ENCODE measurements at places on chromosomes 13 and 19.

GRCh38 chr19:33778089-33778791 lies 18.4 kb upstream of the KCTD15 start:
- DNase-seq = peak; percentile 84

GRCh38 chr19:48308631-48309586 lies 16.4 kb upstream of the EMP3 start:
- peak; percentile 61 for DNase-seq

- DNase-seq = no peak
These were observed 138.2 kb upstream of the MAB21L1 start for GRCh38 chr13:35614666-35615065.

- DNase-seq = no peak
These were observed 293.7 kb downstream of the PCDH17 start for GRCh38 chr13:57925250-57925649.

DNA sequence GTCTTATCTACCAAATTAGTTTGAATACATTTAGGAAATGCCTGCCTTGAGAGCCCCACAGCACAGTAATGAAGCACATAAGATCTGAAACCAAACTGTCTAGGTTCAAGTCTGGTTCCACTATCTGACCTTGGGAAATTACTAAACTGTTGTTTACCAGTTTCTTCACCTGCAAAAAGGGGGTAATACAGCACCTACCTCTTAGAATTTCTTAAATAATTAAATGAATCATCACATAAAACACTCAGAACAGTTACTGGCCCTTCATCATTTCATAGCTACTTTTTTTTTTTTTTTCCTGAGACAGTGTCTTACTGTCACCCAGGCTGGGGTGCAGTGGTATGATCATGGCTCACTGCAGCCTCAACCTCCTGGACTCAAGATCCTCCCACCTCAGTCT lies 59.6 kb downstream of the USP12 start:
- no peak for DNase-seq

DNA sequence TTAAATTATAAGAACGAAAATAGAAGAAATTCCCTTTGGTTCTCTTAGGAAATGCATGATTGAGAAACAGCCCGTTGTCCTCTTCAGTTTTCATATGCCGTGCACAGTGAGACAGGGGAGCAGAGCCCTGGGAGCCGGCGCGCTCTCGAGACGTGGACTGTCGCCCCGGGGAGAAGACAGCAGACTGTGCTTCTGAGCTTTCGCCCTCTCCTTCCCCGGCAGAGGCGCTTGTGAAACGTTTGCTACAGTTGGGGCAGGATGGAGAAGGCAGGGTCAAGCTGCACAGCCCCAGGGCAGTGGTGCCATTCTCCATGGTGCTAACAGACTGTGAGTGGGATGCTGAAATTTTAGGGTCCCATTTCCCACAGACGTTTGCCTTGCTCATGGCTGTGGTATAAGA lies 192.2 kb upstream of the KL start:
- no peak for DNase-seq

DNA sequence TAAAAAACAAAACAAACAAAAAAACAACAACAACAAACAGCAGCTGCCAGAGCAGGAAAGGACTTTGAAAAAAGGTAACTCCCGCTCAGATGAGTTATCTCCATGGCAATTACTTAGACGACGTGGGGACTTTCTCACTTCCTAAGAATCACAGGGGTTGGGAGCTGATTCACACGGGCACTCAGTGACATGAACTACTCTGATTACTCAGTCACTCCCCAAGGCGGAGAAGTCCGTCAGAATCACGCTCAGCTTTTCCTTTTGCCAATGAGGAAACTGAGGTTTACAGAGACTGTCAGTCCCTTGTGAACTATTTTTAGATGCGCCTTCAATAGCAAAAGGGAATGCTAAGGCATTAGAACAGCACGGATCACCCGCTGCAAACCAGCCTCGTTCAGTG lies 32.3 kb upstream of the MATK start:
- DNase-seq = no peak

GRCh38 chr13:44368599-44369368 lies 4.8 kb upstream of the SERP2 start:
- no peak for DNase-seq

DNA sequence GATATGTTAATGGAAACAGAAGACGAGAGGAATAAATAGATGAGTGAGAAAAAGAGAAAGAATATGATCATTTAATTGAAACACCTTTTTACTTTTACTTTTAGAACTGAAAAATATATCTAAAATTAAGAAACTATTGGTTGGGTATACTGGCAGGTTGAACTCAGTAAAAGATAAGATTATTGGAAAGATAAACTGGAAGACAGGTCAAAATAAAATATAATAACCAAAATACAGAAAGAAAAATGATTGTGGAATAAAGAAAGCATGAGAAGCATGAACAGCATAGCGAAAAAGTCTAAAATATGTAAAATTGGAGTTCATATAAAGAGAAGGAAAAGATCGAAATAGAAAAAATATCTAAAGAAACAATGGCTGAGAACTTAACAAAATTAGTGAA lies 242.2 kb upstream of the MIR17HG start:
- no peak for DNase-seq

DNA sequence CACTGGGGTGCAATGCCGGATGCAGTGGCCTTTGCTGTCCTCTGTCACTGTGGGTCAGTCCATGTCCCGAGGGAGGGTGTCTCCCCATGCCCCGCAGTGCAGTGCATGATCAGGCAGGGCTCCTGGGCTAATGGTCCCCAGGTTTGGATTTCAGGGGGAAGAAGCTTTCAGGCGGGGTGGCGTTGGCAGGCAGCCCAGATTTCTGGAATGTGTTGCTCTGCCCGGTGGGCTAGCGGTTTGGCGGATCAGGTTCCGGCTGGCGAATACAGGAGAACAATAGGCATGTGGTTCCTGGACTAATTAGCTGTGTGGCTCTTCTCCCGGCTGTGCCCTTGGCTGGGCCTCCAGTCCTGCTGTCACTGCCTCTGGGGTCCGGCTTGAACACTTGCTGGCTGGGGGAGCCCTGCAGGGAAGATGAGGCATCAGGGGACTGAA lies 141.3 kb downstream of the FGF9 start:
- no peak for DNase-seq

DNA sequence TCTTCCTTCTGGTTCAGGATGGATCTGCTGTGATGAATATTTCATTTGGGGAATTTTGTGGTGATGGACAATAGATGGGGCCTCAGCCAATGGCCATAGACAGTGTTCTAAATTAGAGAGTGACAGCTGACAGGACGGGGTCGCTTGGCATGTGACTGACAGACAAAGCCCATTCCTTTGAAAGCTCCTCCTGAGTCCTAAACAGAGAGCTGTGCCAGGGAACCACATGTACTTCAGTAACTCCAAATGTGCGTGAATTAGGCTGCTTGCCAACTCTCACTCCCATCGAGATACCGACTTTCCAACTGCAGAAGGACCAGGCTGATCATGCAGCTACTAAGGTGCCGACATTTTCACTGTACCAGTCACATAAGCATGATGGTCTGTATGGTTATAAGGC lies 187.7 kb downstream of the SHISA2 start:
- DNase-seq = no peak

GRCh38 chr19:45645631-45646344 lies 6.6 kb upstream of the EML2 start:
- peak; percentile 98 for DNase-seq

DNA sequence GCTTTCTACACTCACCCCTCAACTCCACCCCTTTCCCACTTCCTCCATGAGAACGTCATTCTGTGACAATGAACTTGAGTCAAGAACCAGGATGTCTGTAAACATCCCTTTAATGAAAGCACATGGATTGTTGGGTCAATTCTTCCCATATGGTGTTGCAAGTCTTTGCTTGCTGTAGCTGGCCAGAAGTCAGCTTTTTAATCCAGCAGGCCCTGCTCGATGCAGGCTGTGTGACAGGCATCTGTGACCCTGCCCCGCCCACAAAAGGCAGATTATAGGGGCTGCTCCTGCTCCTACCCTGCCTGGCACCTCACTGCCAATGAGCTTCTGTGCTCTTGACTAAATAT lies 78.0 kb downstream of the STARD13 start:
- no peak for DNase-seq

DNA sequence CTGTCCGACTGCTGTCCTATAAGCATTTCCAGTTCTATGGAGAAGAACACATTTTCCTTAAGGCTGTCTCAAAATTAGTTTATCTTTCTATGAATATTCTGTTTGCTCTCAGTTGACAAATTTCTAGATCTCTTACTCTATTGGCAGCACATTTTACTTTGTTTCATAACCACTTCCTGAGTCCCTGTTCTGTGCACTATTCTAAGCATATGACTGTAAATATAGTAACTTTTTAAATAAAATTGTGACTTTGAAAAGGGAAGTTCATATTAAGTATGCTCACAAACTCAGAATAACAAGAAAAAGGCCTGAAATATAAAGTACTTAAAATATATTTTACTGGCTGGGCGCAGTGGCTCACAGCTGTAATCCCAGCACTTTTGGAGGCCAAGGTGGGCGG lies 56.5 kb upstream of the HTR2A start:
- no peak for DNase-seq

GRCh38 chr19:29943615-29944014 lies 1.6 kb downstream of the URI1 start:
- DNase-seq = no peak

DNA sequence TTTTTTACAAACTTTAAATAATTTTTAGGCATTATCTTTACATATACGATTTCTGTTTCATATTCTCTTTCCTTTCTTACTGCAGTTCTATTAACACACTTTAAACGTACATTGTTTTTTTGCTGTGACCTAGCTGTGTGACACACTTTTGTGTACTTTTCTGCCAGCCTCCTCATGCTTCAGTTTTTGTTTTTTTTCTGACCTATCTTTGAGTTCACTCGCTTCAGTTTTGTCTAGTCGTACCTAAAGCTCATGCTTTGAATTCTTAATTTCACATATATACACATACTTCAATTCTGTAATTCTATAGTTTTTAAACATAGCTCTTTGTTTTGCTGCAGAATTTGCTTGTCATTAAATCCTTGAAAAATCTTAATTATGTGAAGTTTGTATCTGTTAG lies 150.4 kb downstream of the PDS5B start:
- DNase-seq = no peak

GRCh38 chr19:17325881-17326594 lies 8.6 kb downstream of the ANO8 start:
- DNase-seq = no peak

- no peak for DNase-seq
These were observed 59.8 kb upstream of the TPM4 start for GRCh38 chr19:16016226-16017137.

- peak; percentile 73 for DNase-seq
These were observed 8.4 kb downstream of the ARHGAP33 start for GRCh38 chr19:35783469-35784434.

DNA sequence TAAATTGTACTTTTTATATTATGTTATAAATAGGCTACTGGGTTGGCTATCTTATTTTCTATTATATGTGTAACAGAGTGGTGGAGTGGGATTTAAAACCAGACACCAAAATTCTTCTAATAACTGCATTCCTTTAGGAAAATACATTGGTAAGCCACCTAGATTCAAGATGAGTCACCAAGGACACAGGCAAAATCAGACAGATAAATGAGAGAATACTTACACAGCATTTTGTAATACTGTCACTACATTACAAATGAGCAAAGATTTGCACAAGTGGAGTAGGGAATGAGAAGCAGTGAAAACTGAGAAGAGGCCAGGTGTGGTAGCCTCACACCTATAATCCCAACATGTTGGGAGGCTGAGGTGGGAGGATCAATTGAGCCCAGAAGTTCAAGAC lies 6.2 kb upstream of the SPART start:
- no peak for DNase-seq

- DNase-seq = peak; percentile 67
These were observed 16.0 kb upstream of the OLFM2 start for GRCh38 chr19:9952276-9952675.

GRCh38 chr13:20993211-20993610 lies 68.2 kb downstream of the LATS2 start:
- DNase-seq = no peak

- DNase-seq = no peak
These were observed 916.6 kb downstream of the DIAPH3 start for GRCh38 chr13:59247171-59247570.

GRCh38 chr19:4878491-4878968 lies 11.1 kb upstream of the PLIN3 start:
- DNase-seq = peak; percentile 60

- DNase-seq = no peak
These were observed 7.7 kb downstream of the ZNF614 start for GRCh38 chr19:52020506-52020905.

DNA sequence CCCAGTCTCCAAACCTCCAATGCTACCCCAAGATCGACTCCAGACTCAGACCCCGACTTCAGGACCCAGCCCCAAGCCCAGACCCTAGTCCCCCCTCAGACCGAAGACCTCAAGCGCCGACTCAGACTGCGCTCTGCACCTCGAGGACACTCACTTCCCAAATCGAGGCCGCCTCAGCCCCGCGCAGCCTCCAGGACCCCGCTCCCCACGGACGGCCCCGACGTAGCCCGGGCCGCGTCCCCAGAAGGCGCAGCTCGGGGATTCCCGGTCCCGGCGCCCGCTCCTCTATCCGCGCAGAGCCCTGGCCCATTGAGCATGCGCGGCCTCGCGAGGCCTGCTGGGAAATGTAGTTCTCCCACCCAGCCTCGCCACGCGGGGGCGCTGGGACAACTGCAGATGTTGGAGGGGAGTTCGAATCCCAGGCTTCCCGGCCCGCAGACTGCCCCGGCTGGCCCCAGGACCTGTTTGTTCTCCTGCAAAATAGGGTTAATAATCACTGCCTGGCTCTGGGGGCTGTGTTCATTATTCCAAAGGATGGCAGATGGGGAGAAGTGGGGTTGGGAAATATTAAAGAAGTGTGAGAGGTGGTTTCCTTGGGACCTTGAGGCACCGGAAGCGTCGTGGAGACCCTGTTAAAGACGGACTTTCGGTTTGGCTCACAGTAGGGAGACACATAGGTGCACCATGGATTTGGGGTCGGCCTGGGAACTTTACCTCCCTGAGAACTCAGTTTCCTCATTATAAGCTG lies at the start of gene APBA3:
APBA3 (minus strand) TSS at position 311 of the 748 bp plus-strand sequence. CDS start 1,428 bp downstream, outside the sequence.
- DNase-seq = peak; percentile 94

DNA sequence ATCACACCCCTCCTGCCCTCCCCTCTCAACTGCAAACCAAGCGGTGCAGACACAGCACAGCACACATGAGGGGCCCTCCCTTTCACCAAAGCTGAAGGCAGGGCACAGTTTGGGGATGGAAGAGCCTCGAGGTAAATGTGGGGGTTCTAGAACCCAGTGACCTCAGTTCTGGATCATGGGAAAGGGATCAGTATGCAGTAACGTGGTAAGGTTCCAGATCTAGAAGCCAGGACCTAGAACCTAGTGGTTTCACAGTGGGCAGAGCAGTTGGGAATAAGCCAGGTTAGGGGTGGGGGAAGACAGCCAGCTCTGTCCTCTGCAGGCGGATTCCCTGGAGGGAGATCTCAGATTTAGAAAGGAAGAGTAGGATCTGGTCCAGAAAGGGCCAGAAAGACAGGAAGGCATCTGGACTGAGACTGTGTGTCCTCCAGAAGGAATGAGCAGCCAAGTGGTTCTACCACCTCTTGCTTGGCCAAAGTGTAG lies 3.1 kb downstream of the FTL start:
- no peak for DNase-seq

GRCh38 chr19:49496574-49497008 lies 357 bp downstream of the RPS11 start:
- DNase-seq = no peak

All from GM23338 (cell line).